ENCODE measurements at places on chromosomes 7 and 10.

DNA sequence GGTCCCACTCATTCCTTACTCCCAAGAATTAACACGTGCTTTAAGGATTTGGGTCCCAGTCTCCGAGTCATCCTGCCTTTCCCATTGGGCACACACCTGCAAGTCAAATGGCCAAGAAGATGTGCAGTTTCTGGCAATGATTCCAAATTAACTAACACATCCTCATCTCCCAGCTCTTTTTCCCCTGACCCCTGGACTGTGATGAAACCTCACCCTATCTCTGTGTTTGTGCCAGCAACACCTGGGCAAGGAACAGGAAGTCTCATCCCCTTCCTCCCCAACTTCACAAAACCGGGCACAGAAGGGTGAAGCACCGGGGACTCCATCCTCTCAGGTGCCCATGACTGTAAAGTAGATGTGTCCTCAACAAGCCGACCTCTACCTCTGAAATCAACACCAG lies 54.8 kb downstream of the PLXNA4 start:
- DNase-seq, result no peak

DNA sequence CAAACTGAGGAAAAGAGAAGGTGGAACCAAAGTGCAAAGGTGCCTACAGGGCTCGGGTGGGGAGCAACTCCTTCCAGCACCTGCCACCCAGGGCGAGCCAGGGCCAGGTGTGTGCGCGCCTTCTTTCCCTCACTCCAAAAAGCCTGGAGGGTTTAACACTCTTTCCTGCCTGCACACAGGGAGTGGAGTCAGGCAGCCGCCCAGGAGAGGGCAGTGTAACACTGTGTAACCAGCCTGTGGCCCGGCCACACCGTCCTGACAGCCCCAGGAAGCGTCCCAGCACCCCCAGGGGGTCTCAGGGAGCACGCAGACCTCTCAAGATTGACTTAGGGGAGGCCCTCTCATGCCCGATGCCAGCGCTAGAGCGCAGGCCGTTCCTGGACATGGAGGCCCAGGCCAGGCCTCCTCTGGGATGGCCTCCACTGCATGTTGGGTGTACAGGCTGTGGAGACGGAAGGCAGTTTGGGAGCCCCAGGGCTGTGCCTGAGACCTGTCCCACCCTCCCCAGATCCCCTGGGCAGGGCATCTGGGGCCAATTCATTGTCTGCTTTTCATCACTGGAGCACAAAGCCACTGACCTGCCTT lies 13.4 kb downstream of the BRI3 start:
- DNase-seq, result no peak

- no peak for DNase-seq
Measured at GRCh38 chr7:131890176-131890575, 333.7 kb upstream of the PODXL start.

GRCh38 chr7:101612885-101613515 lies 16.1 kb downstream of the MYL10 start:
- no peak for DNase-seq

GRCh38 chr7:48868916-48869315 lies 55.4 kb upstream of the CDC14C start:
- DNase-seq, result no peak

Data from NCI-H1417 treated with DMSO at 0.1 percent for 48 hours (cell line).